ENCODE measurements at places on chromosomes 4 and X.

GRCh38 chrX:40004921-40005291, 92.9 kb downstream of the BCOR start:
- no peak for DNase-seq

- DNase-seq: no peak
Observed at GRCh38 chr4:37422102-37422501, 177.6 kb downstream of the NWD2 start.

GRCh38 chr4:137307806-137308205, 224.5 kb downstream of the PCDH18 start:
- DNase-seq: no peak

DNA sequence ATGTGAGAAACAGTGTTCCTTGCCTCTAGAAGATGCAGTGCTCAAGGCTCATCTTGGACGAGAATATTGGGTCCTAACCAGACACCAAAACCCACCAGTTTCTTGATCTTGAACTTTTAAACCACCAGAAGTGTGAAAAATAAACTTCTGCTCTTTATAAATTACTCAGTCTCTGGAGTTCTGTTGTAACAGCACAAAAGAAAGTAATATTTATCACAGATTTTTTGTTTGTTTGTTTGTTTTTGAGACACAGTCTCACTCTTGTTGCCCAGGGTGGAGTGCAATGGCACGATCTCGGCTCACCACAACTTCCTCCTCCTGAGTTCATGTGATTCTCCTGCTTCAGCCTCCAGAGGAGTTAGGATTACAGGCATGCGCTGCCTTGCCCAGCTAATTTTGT, 371.1 kb upstream of the NDST4 start:
- DNase-seq: no peak

DNA sequence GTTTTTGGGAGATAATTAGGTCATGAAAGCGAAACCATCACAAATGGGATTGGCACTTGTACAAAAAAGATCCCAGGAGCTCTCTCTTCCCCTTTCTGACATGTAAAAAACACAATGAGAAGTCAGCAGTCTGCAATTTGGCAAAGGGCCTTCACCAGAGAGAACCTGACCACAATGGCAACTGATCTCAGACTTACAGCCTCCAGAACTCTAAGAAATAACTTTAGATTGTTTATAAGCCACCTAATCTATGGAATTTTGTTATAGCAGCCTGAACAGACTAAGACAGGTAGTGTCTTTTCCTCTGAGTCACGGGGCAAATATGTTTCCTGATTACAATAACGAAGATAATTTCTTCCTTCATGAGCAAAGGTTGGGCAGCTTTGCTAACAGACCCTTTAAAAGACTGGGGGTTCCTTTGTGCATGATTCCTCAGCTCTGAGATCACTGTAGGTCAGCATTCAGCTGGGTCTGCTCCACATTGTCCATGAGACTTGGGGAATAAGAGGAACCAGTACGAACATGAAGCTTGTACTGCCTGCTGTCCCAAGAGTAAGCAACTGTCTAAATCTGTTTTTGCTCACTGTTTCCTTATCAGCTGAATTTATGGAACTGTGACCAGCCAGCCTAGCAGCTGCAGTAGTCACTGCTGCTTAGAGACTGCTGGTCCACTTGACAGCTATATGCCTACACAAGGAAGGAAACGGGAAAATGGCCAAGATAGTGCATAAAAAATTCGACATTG, 191.6 kb downstream of the ANAPC10 start:
- DNase-seq: no peak

DNA sequence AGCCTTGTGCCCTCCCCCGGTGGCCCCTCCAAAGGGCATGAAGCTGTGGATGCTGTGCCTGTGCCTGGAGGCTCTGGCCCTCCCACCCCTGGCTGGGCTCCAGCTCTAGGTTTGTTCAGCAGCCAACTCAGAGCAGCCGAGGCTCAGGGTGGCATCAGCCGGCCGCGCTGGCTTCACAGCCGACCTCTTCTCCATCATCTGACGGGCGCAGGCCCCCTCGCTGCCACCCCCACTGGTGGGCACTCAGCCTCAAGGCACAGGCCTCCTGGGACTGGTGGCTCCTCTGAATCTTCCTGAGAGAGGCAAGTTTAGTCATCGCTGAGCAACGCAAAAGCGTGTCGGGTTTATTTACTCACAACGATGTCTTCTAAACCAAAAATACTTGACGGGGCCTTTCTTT, 46.0 kb downstream of the PCGF3 start:
- no peak for DNase-seq

All from activated gamma-delta T cell treated with anti-CD3 and anti-CD28 coated beads, Interleukin-2, amount 50 U/mL, for 16 hours (primary cell).